ENCODE measurements at places on chromosomes 7 and 10. TPM values are rescaled to one million over a fixed set of nuclear protein-coding genes. Genes with fewer than 3 reads are reported as not detected.
A peak's percentile ranks its signal among the peaks of the same experiment; 100 is the strongest.

- no peak for DNase-seq
- no peak overlapping the region for H3K27ac ChIP-seq
- H3K27me3 ChIP-seq, result peaks cover 3% of the 10 kb centered on the region
These were observed 461.3 kb downstream of the PAXIP1 start for GRCh38 chr7:154541606-154542005.

The SPDYE16 gene
- 0.35 TPM for total RNA-seq

DNA sequence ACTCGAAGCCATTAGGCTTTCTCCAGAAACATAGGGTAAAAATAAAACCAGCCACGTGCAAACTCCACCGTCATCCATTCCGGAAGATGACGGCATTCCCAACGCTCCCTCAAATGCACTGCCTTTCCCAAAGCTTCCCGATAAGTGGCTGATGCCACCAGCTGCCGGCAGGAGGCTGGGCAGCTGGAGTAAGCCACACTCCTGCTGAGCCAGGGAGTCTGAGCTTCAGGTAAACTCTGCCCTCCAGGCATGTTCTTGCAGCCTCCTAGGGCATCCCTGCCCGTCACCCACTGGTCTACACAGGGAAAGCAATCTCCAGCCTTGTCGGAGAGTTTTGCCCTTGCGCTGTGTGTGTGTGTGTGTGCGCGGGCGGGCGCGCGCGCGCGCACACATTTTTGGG lies 40.5 kb upstream of the TMEM273 start:
- H3K27ac ChIP-seq, result no peak overlapping the region
- DNase-seq, result no peak
- H3K4me3 ChIP-seq, result no peak overlapping the region
- H3K4me1 ChIP-seq, result no peaks in the 10 kb centered on the region

The MSS51 gene
- total RNA-seq, result 2.1 TPM

DNA sequence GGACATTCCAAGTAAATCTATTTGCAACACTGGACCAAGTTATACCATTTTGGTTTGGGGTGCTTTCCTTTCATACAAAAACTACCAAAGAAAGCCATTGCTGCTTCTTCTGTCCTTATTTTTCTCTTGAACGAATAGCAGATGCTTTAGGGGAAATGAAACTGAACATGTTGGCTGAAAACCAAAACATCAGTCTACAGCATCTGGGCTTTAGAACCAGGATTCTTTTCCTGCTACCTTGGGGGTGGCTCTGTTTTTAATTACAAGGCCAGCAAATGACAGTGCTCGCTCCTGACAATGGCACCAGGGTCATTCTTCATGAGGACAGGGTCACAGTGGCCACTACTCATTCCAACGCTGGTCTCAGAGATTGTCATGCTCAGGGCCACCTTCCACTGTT lies 80.3 kb downstream of the WDR11 start:
- H3K4me1 ChIP-seq, result no peaks in the 10 kb centered on the region
- no peak overlapping the region for H3K4me3 ChIP-seq
- no peaks in the 10 kb centered on the region for H3K36me3 ChIP-seq

- no peak for DNase-seq
- no peak overlapping the region for H3K4me3 ChIP-seq
These were observed 302.7 kb downstream of the RPS24 start for GRCh38 chr10:78336402-78336791.

The TACC2 gene
- total RNA-seq, result 52.6 TPM

DNA sequence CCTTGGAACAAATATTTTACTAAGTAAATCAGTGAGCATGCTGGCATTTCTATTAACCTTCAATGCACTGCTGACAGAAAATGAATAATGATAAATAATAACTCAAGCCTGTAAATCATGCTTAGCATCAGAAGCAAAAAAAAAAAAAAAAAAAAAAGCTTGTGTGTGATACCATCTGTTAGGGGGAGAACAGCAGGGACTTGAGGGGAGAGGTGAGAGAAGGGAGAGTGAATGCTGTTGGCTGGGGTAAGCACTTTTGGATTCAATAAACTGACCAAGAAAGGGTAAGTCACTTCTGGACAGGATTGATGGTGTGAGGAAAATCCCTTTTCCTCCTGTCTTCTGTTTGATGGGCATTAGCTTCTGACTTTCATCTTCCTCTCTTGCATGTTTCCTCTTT lies 996.4 kb downstream of the KCNMA1 start:
- DNase-seq, result no peak
- no peaks in the 10 kb centered on the region for H3K27me3 ChIP-seq
- H3K27ac ChIP-seq, result no peak overlapping the region
- peaks cover 9% of the 10 kb centered on the region for H3K4me1 ChIP-seq

DNA sequence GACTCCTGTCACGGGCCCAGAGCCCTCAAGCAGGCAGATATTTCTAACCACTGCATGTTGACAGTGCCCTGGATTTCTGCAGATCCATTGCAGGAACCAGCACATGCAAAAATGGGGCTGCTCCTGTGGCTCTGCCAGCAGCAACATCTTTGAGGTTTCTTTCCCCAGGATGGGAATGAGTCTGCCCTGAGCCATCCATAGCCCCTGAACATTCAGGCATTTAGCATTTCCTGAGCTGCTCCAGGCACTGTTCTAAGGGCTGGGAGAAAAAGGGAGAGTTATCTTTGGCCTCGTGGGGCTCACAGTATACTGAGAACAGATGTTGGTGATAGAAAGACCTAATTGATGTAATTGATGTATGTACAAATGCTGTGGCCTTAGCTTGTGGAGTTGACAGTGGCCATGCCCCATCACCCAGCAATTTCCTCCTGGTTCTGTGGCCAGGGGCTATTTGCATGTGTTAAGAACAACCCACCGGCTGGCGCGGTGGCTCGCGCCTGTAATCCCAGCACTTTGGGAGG lies 66.0 kb upstream of the LRRC4 start:
- DNase-seq, result no peak
- peaks cover 2% of the 10 kb centered on the region for H3K36me3 ChIP-seq
- peaks cover 14% of the 10 kb centered on the region for H3K27me3 ChIP-seq

- H3K4me1 ChIP-seq, result peaks cover 14% of the 10 kb centered on the region
- no peaks in the 10 kb centered on the region for H3K27me3 ChIP-seq
- H3K27ac ChIP-seq, result peak overlapping the region; percentile 70
These were observed 233.1 kb upstream of the TCF7L2 start for GRCh38 chr10:112716924-112717413.

The SCRN1 gene
- total RNA-seq, result 79.4 TPM

The PAPOLB gene
- 0.23 TPM for total RNA-seq

DNA sequence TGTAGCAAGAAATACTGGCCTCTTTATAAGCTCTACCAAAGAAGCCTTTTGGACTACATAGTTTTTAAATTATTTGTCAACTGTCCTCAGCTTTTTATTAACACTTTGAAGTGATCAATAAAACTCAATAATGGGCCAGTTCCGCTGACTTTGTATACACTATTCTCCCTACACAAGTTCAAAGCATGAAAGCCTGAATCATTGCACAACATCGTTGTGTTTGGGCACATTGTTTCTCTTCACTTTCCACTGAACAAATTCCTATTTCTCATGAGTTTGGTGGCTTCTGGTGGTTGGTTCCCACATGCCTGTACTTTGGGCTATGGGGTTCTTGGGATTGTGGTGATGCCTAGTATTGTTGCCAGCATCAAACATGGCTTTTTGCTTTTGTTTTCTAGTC lies 561.8 kb upstream of the LRRN3 start:
- no peak for DNase-seq
- no peaks in the 10 kb centered on the region for H3K27me3 ChIP-seq
- no peak overlapping the region for H3K4me3 ChIP-seq
- no peak overlapping the region for H3K27ac ChIP-seq
- H3K36me3 ChIP-seq, result no peaks in the 10 kb centered on the region

The GFRA1 gene
- 72.8 TPM for total RNA-seq

All from neural crest cell (in vitro differentiated cells).